Right cardiac atrium (tissue), 5 donors: ENCODE measurements at places on chromosomes 6 and 20. TPM values are rescaled to one million over a fixed set of nuclear protein-coding genes. Genes with fewer than 3 reads are reported as not detected.

DNA sequence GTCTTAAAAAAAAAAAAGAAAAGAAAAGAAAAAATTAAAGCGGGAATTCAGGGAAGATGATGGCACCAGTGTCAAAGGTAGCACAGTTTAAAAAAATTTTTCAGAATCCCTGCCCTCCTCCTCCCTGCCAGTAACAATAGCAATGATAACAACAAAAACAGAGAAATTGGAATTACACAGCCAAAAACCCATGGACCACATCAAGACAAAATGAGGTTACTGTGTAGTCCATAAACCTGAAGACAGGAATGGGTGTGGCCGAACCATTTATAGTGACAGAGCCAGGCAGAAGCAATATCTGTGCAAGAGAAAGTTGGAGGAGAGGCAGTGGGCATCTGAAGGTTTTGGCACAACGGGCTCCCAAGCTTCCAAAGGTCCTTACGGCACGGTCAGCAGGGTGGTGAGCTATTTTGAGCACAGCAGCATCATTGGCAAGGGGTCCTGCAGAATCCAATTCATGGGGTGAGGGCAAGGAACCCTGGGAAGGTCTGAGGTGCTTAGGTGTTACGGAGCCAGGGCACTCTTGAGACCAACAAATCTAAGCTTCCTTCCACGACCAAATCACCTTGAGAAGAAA is 202.3 kb downstream of the GMPR start:
- DNase-seq: no peak

- DNase-seq: no peak
Measured at GRCh38 chr6:135906972-135907465, 55.5 kb downstream of the PDE7B start.

DNA sequence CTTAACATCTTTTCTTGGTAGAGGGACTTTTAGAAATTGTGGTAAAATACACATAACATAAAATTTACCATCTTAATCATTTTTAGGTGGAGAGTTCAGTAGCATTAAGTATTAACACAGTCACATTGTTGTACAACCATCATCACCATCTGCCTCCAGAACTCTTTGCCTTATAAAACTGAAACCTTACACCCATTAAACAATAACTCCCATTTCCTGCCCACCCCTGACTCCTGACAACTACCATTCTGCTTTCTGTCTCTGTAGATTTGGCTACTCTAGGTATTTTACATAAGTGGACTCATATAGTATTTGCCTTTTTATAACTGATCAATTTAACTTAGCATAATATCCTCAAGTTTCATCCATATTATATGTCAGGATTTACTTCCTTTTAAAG is 88.7 kb downstream of the ZHX3 start:
- DNase-seq: no peak

- no peak for DNase-seq
Measured at GRCh38 chr20:36548704-36549627, 7.6 kb downstream of the MYL9 start.

- no peak for DNase-seq
Measured at GRCh38 chr6:34147906-34148630, 2.2 kb upstream of the GRM4 start.

DNA sequence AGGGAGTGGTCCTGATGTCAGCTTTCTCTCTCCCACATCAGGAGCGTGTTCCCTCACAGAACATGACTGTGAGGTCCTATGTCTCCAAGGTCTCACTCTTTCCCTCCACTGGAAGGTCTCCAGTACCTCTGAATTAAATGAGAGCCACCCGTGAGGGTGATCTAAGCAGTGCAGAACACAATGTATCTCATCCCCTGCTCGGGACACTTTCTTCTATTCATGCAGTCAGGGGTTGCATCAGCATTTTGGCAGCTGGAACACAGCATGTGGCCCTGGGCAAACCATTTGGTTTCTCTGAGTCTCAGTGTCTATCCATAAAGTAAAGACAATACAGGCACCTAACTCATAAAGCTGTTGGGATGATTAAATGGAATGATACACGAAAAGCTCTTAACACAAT is 34.2 kb downstream of the MAFB start:
- no peak for DNase-seq

GRCh38 chr6:110573136-110573535 is 96.7 kb upstream of the SLC22A16 start:
- DNase-seq: no peak

- DNase-seq: no peak
Measured at GRCh38 chr6:166484863-166485262, 101.6 kb downstream of the RAMACL start.

- DNase-seq: no peak
Measured at GRCh38 chr6:133809406-133809805, 79.5 kb upstream of the TCF21 start.

GRCh38 chr6:157235600-157236039 is 87.7 kb downstream of the TMEM242 start:
- DNase-seq: peak; percentile 85

DNA sequence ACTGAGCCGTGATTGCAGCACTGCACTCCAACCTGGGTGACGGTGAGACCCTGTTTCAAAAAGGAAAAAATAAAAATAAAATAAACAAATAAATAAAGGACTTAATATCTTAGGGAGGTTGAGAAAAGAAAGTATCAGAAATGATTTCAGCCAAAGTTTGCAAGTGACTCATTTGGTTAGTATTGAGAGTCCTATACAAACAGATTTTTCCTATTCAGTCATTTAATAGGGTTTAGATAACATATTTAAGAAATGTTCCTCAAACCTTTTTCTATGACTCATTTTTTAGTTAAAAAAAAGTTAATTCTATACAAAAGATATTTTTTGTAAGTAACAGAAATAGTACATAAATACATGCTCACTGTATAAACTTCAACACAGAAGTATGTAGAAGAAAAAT is 235.1 kb downstream of the GJA1 start:
- DNase-seq: no peak

- no peak for DNase-seq
Measured at GRCh38 chr6:6643398-6643797, 54.9 kb downstream of the LY86 start.

- DNase-seq: no peak
Measured at GRCh38 chr6:126803769-126804168, 314.7 kb upstream of the RSPO3 start.

DNA sequence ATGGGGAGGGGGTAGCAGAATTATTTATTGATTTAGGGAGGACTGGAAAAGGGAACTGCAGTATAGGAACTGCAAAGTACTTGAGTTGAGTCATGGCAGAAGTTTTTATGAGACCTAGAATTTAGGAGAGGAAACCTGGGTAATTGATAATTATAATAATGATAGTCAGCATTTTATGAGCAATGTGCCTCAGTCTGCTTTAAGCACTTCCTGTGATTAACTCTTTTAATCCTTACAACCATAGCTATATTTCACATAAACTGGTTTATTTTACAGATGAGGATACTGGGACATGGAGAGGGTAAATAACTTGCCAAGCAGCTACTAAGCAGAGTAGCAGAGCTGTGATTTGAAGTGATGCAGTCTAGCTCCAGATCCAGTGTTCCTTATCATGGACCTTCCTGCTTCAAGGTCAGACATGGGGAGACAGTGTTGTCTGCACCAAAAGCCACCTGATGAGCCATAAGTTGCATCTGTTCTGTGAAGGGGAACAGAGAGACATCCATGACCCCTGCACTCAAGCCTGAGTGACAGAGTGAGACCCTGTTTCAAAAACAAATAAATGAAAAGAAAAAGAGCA is 13.6 kb downstream of the LRRC1 start:
- no peak for DNase-seq

DNA sequence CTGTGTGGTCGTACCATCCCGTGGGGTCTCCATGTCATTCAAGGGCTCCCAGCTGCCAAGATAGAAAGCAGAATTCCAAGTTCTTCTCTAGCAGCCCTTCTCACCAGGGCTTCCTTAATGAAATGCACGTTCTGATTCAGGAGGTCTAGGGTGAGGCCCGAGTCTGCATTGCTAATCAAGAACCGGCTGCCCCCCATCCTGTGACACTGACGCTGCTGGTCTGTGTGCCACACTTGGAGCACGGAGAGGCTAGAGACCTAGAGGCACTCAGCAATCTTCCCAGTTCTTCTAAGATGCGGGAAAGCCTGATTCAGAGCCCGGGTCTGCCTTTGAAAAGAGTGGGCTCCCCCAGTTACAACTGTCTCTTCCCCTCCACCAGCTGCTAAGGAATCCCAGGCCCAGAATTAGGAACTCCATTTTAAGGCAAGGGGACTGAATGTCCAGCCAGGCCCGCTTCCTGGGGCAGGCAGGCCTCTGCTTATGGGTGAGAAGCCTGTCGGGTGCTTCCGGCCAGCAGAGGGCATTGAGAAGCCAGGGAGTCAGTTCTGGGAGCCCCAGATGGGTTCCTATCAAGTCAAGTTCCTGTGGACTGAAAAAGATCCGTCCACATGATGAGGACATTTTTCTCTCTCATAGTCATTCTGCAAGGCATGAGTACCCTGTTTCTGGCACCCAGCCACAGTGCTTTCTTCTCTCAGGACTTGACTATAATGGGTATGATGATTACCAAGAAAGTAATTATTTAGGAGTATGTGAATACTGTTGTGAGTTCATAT is 69.8 kb upstream of the RIN2 start:
- peak; percentile 81 for DNase-seq

DNA sequence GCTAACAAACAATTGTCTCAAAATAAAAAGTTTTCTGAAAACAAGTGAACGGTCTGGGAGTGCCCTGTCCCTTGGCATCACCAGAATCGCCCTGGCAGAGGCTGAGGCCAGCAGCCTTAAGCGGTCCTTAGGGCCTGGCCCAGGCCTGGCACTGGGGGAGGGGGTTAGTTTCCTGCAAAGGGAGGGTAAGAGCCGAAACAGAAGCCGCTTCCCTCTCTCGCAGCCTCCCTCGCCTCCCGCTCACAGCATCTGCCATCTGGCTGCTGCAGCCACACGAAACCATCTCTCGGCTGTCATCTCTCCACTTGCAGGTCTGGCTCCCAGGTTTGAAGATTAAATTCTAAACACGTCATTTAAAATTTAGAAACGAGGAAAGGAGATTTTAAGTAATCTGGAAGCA is 31.5 kb downstream of the PMEPA1 start:
- peak; percentile 63 for DNase-seq

- DNase-seq: no peak
Measured at GRCh38 chr20:57179265-57179664, 87.2 kb downstream of the BMP7 start.

- no peak for DNase-seq
Measured at GRCh38 chr20:48448666-48449600, 378.9 kb downstream of the PREX1 start.

DNA sequence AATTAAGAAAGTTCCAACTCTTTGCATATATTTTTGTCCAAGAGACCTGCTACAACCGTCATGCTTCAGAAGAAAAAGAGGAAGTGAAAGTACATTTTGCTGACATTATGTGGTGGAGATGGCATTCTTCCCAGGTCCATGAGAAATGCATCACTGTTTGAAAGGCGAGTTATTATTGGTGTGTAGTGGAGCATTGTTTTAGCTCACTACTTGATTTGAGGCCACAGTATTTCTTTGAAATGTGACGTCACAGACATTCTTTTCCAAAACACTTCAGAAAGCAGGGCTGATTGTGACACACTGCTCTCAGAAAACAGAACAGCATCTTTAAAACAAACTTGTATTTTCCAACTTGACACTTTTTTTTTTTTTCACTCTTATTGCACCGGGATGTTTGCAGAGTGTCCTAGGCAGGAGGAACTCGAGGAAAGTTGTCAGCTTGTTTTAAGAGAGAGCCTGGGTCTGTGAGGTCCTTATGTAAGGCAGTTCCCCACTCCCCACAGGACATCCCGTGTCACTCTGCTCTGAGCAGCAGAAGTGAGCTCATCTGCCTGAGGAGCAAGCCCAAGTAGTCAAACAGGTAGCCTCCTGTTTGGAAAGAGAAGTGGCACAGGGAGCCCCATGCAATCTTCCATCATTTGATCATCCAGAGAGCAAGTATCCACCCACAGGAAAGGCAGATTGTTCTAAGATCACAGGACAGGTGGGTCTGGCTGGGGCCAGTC is 1.1 kb downstream of the SPTLC3 start:
- DNase-seq: no peak

DNA sequence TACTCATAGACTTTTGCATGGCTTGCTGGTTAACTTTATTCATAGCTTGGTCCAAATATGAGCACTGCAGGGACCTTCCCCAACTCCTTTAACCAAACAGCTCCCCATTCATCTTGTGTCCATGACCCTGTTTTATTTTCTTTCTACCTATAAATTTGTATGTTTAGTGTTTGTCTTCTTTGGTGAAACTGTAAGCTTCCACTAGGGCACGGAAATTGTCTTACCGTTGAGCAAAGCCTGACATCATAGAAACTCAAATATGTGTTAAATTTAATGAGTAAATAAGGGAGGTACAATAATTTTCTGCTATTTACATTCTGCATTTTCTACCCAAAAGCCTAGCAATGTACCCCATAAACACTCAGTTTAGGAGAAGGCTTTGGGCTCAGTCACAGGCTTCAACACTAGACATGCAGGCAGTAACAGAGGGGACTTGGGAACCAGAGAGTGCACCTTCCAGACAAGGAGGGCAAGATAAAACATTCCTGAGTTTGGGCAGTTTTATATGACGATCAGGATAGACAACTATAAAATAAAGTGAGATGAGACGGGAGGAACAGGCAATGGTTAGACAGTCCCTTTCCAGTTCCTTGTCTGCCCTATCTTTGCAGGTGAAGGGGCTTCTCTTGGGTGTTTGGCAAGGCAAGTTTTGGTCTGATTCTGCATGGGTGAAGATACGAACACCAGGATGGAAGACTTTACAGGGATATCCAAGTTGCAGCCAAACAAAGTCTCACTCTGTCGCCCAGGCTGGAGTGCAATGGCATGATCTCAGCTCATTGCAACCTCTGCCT is 46.2 kb upstream of the ZNF217 start:
- DNase-seq: no peak

GRCh38 chr6:110664933-110665332 is 150.3 kb downstream of the CDK19 start:
- DNase-seq: no peak

GRCh38 chr6:155352811-155353210 is 38.5 kb upstream of the TFB1M start:
- no peak for DNase-seq

DNA sequence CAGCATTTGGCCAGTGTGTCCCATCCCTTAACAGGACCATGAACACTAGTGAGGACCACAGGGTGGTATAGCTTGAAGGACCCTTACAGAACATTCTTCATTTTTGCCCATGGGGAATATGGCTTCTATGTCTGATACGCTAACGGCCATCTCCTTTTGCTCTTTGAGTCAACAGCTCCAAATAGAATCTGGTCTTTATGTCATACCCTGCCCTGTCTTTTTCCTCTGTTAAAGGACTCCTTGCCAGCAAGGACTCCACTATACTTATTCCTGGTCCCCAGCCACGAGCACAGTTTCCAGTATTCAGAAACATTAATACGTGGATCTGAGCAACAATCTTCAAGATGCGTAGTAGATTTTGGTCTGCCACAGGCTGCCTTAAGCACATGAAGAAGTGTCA is 22.5 kb downstream of the SERPINB1 start:
- no peak for DNase-seq

- DNase-seq: no peak
Measured at GRCh38 chr6:129359811-129360681, 349.9 kb downstream of the ARHGAP18 start.

The DEFB121 gene
- total RNA-seq: not detected

The NUS1 gene
- 17.9 TPM for total RNA-seq

The IPCEF1 gene
- total RNA-seq: 1.2 TPM

The COL9A1 gene
- 1.9 TPM for total RNA-seq

The CDH26 gene
- total RNA-seq: 0.39 TPM

The IRF4 gene
- 0.46 TPM for total RNA-seq

The TMEM151B gene
- 0.26 TPM for total RNA-seq

The UBE2J1 gene
- total RNA-seq: 16.8 TPM

The TUBB2B gene
- total RNA-seq: 2.1 TPM

The TBX18 gene
- 9.9 TPM for total RNA-seq

The FIG4 gene
- total RNA-seq: 8.8 TPM

The TPBG gene
- 7.8 TPM for total RNA-seq

The PPP1R14C gene
- total RNA-seq: 102 TPM

The C20orf96 gene
- 9.1 TPM for total RNA-seq

The THBD gene
- 19.5 TPM for total RNA-seq

The PAX1 gene
- not detected for total RNA-seq

The OPN5 gene
- not detected for total RNA-seq
